ENCODE measurements at places on chromosomes 11 and 22.

GRCh38 chr11:70477176-70477575, 78.8 kb downstream of the CTTN start:
- no peak overlapping the region for H3K27ac ChIP-seq
- H3K4me1 ChIP-seq, result no peaks in the 10 kb centered on the region
- no peak for DNase-seq
- H3K36me3 ChIP-seq, result no peaks in the 10 kb centered on the region
- no peaks in the 10 kb centered on the region for H3K27me3 ChIP-seq

DNA sequence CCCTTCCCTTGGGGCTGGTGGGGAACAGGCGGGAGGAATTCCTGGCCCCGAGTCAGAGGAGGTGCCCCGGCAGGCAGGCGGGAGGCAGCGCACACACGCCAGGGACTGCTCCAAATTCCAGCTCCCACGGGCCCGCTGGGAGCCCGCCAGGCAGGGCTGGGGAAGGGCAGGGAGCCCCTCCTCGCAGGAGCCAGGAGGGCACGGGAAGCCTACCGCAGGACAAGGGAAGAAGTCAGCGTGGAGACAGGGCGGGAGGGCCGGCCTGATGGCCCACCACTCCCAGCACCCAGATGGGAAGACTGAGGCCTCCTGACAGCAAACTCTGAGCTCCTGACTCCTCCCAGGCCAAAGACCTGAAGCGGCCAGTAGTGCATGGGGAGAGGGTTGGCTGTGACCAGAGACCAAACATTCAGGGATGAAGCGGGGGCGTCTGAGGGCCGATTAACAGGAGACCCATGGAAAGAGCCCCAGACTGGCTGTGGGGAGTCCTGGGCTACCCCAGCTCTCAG, 22.4 kb downstream of the RPL3 start:
- H3K27me3 ChIP-seq, result no peaks in the 10 kb centered on the region
- DNase-seq, result no peak
- peaks cover 21% of the 10 kb centered on the region for H3K4me1 ChIP-seq
- H3K27ac ChIP-seq, result no peak overlapping the region
- H3K4me3 ChIP-seq, result no peak overlapping the region

- H3K4me1 ChIP-seq, result peaks cover 13% of the 10 kb centered on the region
- H3K27me3 ChIP-seq, result peaks cover 36% of the 10 kb centered on the region
- DNase-seq, result no peak
- no peaks in the 10 kb centered on the region for H3K36me3 ChIP-seq
- H3K4me3 ChIP-seq, result no peak overlapping the region
Measured at GRCh38 chr11:19715373-19715772, 2.7 kb downstream of the NAV2 start.

- DNase-seq, result no peak
- no peaks in the 10 kb centered on the region for H3K27me3 ChIP-seq
- no peak overlapping the region for H3K27ac ChIP-seq
Measured at GRCh38 chr11:63556404-63557013, 6.7 kb downstream of the PLAAT2 start.

DNA sequence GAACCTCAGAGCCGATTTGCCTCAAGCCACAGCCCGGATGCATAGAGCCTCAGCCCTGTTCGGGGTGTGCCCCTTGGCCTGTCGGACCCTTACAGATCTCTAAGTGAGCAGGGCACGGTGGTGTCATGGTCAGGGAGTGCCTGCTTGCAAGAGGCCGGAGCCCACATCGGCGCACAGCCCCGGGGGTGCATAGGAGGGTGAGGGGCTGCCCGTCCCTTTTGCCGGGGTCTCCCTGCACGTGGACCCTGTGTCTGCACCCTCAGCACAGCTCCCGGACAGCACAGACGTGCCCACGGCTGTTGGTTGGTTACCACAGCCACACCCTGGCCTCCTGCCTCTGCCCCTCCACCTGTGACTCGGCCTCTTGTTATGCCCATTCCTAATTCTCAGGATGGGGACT, 6.5 kb downstream of the RAB36 start:
- no peaks in the 10 kb centered on the region for H3K27me3 ChIP-seq
- H3K4me1 ChIP-seq, result peaks cover 12% of the 10 kb centered on the region
- H3K27ac ChIP-seq, result no peak overlapping the region

GRCh38 chr11:113376156-113376555, 11.4 kb upstream of the ANKK1 start:
- no peaks in the 10 kb centered on the region for H3K27me3 ChIP-seq
- H3K36me3 ChIP-seq, result no peaks in the 10 kb centered on the region
- H3K27ac ChIP-seq, result no peak overlapping the region
- no peaks in the 10 kb centered on the region for H3K4me1 ChIP-seq

GRCh38 chr11:22602504-22602903, 23.1 kb downstream of the FANCF start:
- H3K4me1 ChIP-seq, result no peaks in the 10 kb centered on the region
- no peak for DNase-seq
- no peaks in the 10 kb centered on the region for H3K27me3 ChIP-seq
- H3K36me3 ChIP-seq, result no peaks in the 10 kb centered on the region

- peak; percentile 8 for DNase-seq
- H3K27me3 ChIP-seq, result no peaks in the 10 kb centered on the region
- H3K4me1 ChIP-seq, result no peaks in the 10 kb centered on the region
- H3K36me3 ChIP-seq, result no peaks in the 10 kb centered on the region
- H3K4me3 ChIP-seq, result no peak overlapping the region
Measured at GRCh38 chr11:74388678-74389327, 9.4 kb downstream of the PGM2L1 start.

DNA sequence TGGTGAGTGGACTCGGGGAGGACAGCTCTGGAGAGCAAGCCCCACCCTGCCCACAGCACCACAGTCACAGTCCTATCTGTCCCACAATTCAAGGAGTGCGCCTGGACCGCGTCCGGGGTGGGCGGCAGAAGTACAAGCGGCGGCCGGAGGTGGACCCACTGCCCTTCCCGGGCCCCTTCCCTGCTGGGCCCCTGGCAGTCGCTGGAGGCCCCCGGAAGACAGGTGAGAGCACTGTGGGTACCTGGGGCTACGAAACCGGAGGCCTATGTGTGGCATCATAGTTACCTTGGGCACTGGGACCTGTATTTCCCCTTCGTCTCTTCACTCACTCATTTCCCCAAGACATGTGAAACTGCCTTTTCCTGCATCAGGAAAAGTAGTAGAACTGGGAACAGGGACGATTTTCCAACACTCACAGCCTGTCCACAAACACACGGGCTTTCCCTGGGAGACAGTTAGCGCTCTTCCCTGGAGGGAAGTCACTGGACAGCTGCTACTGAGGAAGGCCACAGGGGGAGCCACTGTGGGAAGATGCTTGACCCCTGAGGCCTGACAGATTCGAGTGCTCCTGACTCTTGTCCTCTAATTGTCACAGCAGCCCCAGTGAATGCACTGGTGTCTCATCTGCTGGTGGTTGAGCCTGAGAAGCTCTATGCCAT, 3.1 kb downstream of the TRMT112 start:
- no peak overlapping the region for H3K27ac ChIP-seq
- no peaks in the 10 kb centered on the region for H3K36me3 ChIP-seq
- no peak overlapping the region for H3K4me3 ChIP-seq
- DNase-seq, result no peak
- H3K4me1 ChIP-seq, result peaks cover 9% of the 10 kb centered on the region

- no peak overlapping the region for H3K27ac ChIP-seq
- no peak overlapping the region for H3K4me3 ChIP-seq
- H3K4me1 ChIP-seq, result no peaks in the 10 kb centered on the region
- no peaks in the 10 kb centered on the region for H3K27me3 ChIP-seq
- no peaks in the 10 kb centered on the region for H3K36me3 ChIP-seq
Measured at GRCh38 chr11:95585069-95585751, 204.4 kb downstream of the FAM76B start.

DNA sequence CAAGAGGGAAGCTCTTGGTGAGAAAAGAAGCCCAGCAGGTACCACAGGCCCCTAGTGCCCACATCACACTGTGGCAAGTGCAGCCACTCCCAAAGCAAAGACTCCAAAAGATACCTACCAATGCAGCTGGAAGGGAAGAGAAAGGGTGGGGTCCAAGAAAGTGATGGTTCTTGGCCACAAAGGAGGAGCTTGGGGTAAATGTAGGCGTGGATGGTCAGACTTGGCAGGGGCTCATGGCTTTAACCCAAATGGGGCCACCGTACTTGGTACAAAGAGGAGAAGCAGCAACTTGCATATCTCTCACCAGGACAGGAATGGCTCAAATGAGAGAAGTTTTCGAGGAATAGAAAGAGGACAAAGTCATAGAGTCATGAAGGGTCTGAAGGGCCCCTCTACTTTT, 4.8 kb downstream of the MAP3K11 start:
- no peaks in the 10 kb centered on the region for H3K27me3 ChIP-seq
- H3K4me3 ChIP-seq, result no peak overlapping the region
- no peak for DNase-seq
- peaks cover 18% of the 10 kb centered on the region for H3K36me3 ChIP-seq

DNA sequence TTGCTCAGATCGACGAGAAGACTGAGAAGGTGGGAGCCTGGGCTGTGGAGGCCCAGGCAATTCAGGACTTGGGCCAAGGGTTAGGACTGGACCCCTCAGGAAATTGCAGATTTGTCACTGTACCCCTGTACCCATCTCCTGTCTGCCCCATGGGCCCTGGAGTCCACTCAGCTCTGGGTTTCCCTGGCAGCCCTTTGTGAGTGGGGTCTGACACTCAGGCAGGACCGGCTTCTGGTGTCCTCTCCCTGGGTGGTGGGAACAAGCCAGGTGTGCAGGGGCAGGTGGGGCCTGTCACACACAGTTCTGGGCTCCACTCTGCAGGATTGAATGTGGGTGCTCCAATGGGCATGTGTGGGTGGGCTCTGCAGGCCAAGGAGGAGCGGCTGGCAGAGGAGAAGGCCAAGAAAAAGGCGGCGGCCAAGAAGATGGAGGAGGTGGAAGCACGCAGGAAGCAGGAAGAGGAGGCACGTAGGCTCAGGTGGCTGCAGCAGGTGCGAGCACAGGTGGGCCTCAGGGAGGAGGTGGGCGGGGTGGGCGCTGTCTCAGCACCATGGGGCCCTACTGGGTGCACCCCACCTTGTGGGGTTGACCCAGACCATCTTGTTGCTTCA, 21.6 kb downstream of the INCENP start:
- H3K4me1 ChIP-seq, result no peaks in the 10 kb centered on the region
- H3K4me3 ChIP-seq, result no peak overlapping the region
- H3K27me3 ChIP-seq, result no peaks in the 10 kb centered on the region
- DNase-seq, result no peak
- H3K27ac ChIP-seq, result no peak overlapping the region

DNA sequence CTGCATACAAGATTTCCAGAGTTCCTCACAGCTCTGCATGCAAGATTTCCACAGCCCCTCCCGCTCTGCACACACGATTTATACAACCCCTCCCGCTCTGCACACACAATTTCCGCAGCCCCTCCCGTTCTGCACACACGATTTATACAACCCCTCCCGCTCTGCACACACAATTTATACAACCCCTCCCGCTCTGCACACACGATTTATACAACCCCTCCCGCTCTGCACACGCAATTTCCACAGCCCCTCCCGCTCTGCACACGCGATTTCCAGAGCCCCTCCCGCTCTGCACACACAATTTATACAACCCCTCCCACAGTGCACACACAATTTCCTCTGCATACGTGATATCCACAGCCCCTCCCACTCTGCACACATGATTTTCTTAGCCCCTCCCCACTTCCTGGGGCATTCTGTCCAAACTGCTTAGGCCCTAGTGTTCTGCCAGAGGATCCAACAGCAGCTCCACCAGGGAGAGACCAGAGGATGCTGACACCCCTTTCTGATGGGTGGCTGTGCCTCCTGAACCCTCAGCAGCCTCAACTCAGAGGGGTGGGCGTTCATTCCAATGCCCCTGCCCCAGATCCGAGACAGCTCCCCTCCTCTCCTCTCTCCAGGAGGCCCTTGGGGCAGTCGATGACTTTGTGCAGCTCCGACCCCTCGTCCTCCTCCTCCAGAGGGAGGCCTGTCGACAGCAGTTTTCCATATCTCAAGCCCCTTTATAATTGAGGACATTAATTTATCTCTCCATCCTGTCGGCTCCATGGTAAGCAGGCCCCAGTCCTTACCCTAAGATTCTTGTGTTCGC, 671.7 kb downstream of the BRD1 start:
- H3K36me3 ChIP-seq, result no peaks in the 10 kb centered on the region
- DNase-seq, result no peak

- peaks cover 31% of the 10 kb centered on the region for H3K4me1 ChIP-seq
- no peaks in the 10 kb centered on the region for H3K36me3 ChIP-seq
- H3K4me3 ChIP-seq, result no peak overlapping the region
- no peak for DNase-seq
- no peaks in the 10 kb centered on the region for H3K27me3 ChIP-seq
Measured at GRCh38 chr11:120610111-120610510, 98.6 kb downstream of the GRIK4 start.

GRCh38 chr22:27318516-27318915, 483.0 kb downstream of the MN1 start:
- H3K36me3 ChIP-seq, result no peaks in the 10 kb centered on the region
- DNase-seq, result no peak
- H3K27ac ChIP-seq, result no peak overlapping the region
- no peaks in the 10 kb centered on the region for H3K4me1 ChIP-seq

GRCh38 chr11:11171854-11172253, 181.2 kb downstream of the CSNK2A3 start:
- H3K4me3 ChIP-seq, result no peak overlapping the region
- peaks cover 33% of the 10 kb centered on the region for H3K4me1 ChIP-seq
- H3K27me3 ChIP-seq, result no peaks in the 10 kb centered on the region
- peak overlapping the region; percentile 39 for H3K27ac ChIP-seq

GRCh38 chr11:35146074-35146521, 7.1 kb downstream of the CD44 start:
- H3K27ac ChIP-seq, result peak overlapping the region; percentile 15
- no peaks in the 10 kb centered on the region for H3K27me3 ChIP-seq
- DNase-seq, result peak; percentile 83
- peaks cover 50% of the 10 kb centered on the region for H3K4me1 ChIP-seq

GRCh38 chr22:26550498-26551033, 38.3 kb upstream of the TFIP11 start:
- no peaks in the 10 kb centered on the region for H3K4me1 ChIP-seq
- no peak overlapping the region for H3K4me3 ChIP-seq
- no peak for DNase-seq
- H3K27ac ChIP-seq, result no peak overlapping the region

DNA sequence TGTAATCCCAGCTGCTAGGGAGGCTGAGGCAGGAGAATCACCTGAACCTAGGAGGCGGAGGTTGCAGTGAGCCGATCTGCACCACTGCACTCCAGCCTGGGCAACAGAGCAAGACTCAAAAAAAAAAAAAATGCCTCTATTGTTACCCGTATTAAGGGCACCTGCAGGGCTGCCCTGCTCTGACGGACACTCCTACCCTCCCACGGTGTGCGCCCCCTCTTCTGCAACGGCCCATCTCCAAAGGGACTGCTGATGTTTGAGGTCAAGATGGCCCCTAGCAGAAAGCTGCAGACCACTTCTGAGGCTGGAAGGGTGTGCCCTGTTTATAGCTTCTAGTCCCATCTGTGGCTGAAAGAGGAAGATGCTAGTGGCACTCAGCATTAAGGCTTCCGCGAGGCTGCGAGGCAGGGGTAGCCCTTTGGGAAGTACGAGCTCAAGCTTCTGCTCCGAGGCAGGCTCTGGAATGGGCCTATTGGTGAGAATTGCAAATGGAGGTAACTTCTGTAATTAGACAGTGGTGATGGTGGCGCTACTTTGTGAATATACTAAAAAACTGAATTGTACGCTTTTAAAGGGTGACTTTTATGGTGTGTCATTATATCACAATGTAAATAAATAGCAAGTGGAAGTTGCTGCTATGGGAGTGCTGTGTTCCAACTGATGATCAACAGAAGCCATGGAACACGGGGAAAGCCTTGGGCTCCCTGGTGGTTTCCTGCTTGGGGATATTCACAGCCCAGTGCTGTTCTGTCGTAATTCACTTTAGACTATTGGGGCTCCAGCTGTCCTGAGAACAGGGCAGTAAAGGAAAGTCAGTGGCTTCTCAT, 24.3 kb downstream of the ARFGAP2 start:
- no peak for DNase-seq
- H3K27me3 ChIP-seq, result no peaks in the 10 kb centered on the region
- no peaks in the 10 kb centered on the region for H3K36me3 ChIP-seq
- no peak overlapping the region for H3K4me3 ChIP-seq
- no peak overlapping the region for H3K27ac ChIP-seq

Measured in GM12878 (cell line).